ENCODE measurements at places on chromosomes 11 and 22.

GRCh38 chr11:8973121-8973520 is 8.9 kb upstream of the TMEM9B start:
- no peak for DNase-seq

GRCh38 chr11:92227959-92228935 is 3.6 kb downstream of the FAT3 start:
- DNase-seq, result no peak

GRCh38 chr11:44264761-44265160 is 45.2 kb downstream of the ALX4 start:
- DNase-seq, result no peak

DNA sequence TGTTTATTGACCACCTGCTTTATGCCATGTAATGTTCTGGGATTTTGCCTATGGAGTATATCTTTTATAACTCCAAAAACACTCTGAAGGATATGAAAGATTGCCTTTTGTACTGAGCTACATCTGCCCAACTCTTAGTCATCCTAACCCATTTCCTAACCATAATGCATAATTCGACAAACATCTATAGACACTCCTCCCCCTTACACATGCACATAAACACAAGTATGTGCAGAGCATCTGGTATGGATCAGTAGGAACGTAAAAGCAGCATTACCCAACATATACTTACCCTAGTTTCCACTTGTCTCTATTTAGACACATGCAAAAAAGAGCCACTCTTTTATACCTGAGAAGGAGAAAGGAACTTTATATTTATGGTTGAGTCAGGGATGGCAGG is 272.8 kb downstream of the FAM76B start:
- DNase-seq, result no peak

GRCh38 chr11:11864803-11865202 is 23.0 kb downstream of the USP47 start:
- DNase-seq, result no peak
